ENCODE measurements at places on chromosomes 1 and 21.
A peak's percentile ranks its signal among the peaks of the same experiment; 100 is the strongest.

- DNase-seq = no peak
These were observed 205.9 kb upstream of the DPYD start for GRCh38 chr1:98126740-98127139.

DNA sequence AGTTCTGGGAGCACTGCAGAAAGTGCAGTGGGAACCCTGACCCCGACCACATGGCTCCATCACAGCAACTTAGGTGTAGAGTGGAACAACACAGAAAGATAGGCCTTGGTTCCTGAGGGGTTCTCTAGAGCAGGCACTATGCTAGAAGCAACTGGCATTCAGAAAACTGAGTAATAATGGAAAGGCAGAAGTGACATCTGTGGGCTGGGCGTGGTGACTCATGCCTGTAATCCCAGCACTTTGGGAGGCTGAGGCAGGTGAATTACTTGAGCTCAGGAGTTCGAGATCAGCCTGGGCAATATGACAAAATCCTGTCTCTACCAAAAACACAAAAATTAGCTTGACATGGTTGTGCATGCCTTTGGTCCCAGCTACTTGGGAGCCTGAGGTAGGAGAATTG, 5.3 kb downstream of the MRPS15 start:
- no peak for DNase-seq

- no peak for DNase-seq
These were observed 22.2 kb downstream of the SLC26A9 start for GRCh38 chr1:205920861-205921569.

DNA sequence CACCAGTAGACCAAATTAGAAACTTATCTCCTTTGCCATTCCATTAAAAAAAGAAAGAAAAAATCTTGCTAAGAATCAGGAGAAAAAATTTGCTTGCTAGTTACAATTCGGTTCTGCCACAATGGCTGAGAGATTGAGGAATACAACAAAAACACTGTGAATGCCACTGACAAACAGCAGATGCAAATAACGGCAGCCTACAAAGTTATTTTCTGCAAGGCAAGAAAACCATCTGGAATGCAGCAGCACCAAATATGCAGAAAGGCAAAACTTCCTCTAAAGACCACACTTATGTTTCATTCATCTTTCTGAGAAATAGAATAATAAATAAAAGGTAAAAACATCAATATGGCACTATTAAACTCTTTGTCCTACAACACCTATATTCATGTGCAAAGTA, 75.7 kb downstream of the ENAH start:
- no peak for DNase-seq

- DNase-seq = no peak
These were observed 2.2 kb downstream of the ZNF436 start for GRCh38 chr1:23367451-23367790.

GRCh38 chr1:71080230-71080738, 551 bp downstream of the ZRANB2 start:
- no peak for DNase-seq

- DNase-seq = no peak
These were observed 47.3 kb upstream of the USP1 start for GRCh38 chr1:62389531-62389930.

DNA sequence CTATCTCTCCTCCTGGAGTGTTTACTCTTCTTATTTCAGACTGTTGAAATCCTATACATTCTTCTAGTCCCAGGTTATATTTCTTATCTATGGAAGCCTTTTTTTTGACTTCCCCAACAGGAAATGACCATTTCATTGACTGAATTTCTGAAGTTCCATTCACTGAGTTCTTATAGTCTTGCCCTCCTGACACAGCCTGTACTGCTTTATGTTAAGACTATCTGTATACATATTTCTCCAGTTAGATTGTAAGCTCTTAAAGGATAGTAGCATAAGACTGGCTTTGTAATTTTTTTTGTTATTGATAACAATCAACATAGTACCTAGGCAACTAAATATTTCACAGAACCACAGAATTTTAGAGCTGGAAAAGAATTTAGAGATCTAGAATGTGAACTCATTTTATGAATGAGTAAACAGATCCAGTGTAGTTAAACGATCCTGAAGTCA, 14.9 kb upstream of the MACF1 start:
- DNase-seq = peak; percentile 66

DNA sequence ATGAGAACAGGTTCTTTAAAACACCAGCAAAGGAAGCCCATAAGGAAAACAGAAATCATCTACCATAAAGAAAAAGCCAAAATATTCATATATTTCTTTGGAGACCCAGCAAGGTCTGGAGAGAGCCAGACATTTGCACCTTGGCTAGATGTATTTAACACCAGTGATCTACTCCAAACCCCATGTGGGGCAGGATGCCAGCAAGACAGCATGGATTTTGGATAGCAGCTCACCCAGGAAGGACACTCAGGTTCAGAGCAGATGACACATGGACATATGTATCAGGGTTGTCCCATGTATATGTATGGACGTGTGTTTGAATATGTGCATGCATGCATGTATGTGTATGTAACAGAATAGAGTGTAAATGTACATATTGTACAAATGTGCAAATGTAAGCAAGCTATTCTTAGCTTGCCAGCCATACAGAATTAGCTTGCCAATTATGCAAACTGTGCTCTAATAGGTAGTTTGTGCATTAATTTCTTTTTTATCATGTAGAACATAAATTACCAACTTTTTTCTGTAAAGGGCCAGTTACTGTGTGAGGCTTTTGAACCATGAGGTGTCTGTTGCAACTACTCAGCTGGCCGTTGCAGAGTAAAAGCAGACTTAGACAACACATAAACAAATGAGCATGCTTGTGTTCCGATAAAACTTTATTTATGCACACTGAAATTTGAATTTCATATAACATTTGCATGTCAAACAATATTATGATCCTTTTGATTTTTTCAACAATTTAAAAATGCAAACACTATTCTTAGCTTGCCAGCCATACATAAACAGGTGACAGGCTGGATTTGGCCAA, 73.5 kb upstream of the KAZN start:
- DNase-seq = no peak

DNA sequence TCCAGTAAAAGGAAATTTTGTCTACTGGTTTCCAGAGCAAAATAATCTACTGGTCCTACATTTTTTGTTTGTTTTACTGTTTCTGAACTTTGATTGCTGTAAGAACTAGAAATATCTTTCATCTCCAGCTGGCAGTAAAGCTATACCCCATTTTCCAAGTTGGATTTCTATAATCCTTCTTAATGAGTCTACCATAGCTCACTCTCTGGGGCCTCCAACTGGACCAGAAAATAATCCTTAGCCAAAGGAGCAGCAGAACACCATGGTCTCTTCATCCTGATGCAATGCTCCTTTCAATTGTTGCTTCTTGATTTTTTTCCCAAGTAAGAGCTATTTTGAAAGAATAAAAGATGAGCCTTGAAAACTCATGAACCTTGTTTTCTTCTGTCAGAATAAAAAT, 110.0 kb upstream of the COL11A1 start:
- no peak for DNase-seq

DNA sequence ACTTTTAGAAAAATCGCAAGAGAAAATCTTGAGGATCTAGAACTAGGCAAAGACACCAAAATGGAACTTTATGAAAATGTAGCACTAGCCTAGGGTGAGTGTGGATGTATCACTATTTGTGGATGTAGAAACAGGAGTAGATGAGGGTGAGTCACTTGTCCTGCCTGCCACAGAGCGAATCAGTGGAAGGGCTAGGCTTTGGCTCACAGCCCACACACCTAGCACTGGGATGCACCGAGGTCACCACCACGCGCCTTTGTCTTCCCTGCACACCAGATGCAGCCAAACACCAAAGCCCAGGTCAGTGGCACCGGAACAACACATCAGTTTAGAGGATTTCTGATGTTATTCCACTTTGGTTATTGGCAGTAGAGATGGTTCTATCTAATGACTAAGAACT, 38.2 kb downstream of the PKNOX1 start:
- DNase-seq = no peak

DNA sequence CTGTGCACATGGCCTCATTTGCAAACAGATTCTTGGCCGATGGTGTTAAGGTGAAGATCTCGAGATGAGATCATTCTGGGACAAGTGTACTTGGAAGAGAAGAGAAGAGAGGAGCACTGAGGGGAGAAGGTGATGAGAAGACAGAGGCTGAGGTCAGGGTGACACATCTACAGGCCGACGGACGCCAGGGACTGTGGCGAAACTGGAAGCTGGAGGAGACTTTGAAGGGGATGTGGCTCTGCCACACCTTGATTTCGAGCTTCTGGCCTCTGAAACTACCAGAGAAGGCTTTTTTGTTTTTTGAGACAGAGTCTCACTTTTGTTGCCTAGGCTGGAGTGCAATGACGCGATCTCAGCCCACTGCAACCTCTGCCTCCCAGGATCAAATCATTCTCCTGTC, 137.5 kb upstream of the TMEM51 start:
- no peak for DNase-seq

DNA sequence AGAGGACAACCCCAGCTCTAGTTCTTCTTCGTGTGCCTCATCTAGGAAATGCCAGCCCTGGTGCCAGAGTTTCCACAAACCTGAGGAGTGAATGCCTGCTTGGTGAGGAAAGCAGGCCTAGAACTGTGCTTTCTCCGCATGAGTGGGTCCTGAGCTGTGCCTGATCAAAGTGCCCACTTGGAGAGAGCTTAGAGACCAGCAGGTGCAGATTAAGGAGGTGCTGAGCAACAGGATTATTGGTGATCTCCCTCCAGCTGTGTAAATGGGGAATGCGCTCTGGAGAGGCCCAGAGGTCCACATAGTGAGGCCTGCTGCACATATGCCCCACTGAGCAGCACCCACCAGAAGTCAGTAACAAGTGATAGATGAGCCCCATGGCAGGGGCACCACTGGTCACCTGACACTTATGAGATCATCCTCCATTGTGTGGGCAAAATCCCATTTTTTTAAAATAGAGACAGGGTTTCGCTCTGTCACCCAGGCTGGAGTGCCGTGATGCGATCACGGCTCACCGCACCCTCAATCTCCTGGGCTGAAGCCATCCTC, 127.2 kb upstream of the ZC3H12A start:
- no peak for DNase-seq

GRCh38 chr1:165630629-165631341, at the start of gene MGST3:
MGST3 (plus strand) TSS chr1:165631234; CDS start chr1:165649848, 18,614 bp downstream.
- DNase-seq = peak; percentile 86

DNA sequence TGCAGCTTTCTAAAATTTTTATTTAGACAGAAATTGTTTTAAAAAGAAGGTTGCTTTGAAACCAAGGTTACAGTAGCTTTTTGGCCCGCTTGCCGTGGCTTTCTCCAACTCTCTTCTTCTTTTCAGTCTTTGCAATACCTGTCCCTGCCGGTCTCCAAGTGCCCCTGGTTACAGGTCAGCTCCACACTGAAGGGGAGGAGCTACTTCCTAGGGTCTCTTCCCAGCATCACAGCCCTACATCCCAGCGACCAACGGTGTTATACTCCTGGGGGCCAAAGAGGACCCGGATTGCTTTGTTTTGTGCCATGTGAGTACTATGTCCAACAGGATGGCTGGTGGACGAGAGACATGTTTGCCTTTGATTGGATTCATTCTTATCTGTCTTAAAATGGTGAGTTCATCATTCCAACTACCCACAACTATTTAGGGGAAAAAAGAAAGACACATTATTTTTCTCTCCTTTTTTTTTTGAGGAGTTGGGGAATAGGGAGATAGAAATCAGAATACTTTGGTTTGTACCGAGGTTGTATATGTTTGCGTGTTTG, at the start of gene FNDC7:
FNDC7 (plus strand) TSS at position 303 of the 545 bp plus-strand sequence; CDS start at position 329, 26 bp downstream.
- peak; percentile 60 for DNase-seq

DNA sequence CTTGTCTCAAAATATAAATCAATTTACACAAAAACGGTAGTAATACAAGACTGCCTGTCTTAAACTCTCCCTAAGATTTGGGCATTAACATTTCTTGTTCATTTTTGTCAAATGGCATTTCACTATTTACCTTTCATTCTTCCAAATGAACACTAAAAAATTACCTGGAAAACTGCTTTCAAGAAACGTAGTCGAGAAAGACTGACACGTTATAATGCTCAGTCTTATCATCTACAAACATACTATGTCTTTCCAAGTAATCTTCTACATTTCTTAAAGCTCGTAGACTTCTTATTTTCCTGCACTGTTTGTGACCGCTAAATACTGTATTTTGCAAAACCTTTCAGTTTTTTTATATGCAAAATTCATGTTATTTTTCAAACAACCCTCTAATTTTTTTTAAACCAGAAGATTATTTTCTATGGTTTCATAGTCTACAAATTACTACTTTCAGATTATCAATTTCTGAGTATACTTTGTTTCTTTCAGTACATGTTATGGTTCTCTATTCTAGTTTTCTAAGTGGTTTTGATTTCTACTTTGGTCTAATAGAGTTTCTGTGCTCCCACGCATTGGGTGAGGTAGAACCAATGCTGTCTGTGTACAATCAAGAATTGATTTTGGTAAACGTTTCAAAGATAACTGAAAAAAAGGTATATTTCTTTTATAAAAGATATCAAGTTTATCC, 336.4 kb downstream of the SMYD3 start:
- DNase-seq = no peak

- no peak for DNase-seq
These were observed 20.1 kb downstream of the PTPRU start for GRCh38 chr1:29256394-29256793.

DNA sequence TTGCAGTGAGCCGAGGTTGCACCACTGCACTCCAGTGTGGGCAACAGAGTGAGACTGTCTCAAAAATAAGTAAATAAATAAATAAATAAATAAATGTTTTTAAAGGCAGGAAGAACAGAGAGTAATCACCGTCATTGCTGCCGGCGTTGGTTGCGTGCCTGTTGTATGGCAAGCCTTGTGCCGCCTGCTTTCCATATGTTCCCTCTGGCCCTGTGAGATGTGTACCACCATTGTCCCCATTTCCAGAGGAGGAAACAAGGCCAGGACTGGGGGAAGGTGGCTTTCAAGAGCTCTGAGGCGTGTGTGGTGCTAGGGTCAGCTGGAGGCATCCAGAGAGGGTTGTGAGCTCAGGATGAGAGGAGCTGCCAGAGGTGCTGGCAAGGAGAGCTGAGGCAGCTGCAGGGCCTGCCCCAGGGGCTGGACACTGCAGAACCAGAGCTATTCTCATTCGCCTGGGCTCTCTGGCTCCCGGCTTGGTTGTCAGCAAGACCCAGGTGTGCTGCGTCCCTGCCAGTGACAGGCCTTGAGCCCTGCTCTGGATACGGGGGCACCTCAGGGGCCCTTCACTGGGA, 5.2 kb upstream of the MARCKSL1 start:
- DNase-seq = no peak

GRCh38 chr1:200526709-200527612, 93.6 kb downstream of the KIF14 start:
- DNase-seq = no peak

- no peak for DNase-seq
These were observed 709.4 kb downstream of the MRPL39 start for GRCh38 chr21:24897883-24898282.

Data from brain microvascular endothelial cell (primary cell).